ENCODE measurements at places on chromosomes 6 and 20. TPM values are rescaled to one million over a fixed set of nuclear protein-coding genes. Genes with fewer than 3 reads are reported as not detected.

DNA sequence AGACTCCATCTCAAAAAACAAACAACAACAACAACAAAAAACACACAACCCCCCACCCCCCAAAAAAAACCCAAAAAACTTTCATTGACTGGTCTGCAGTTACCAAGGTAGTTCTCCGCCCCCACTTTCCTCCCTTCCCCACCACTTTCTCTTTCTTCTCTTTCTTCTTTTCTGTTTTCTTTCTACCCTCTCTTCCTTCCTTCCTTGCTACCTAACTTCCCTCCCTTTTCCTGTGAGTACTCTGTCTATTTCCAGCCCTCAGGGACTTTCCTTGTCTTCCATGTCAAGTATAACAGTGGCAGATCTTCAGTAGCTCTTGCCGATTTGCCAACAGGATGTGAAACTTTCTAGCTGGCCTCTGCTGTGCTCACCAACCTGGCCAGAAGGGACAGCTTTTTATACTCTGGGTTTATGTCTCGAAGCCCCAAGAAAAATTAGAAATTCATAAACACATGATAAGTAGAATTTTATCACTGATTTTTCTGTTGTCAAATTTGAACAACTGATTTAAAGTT is 399.5 kb downstream of the QKI start:
- no peak for DNase-seq

- no peak for DNase-seq
These were observed 35.4 kb downstream of the KIF3B start for GRCh38 chr20:32312718-32313424.

DNA sequence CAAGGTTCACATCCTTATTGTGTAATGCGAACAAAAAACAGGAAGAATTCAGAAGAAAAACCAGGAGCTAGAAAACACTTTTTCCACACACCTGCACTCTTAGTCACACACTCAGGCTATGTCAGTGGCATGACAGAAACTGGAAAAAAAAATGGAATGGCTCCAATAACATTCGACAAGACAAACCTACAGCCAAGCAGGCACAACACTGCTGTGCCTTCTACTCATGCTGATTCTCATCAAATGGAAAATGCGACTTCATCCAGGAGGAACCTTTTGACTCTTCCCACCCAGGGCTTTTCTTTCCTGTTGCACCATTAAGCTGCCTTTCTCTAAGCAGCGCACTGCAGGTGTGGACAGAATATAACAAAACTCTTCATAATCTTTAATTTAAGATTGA is 163.2 kb upstream of the BTBD3 start:
- DNase-seq = no peak

DNA sequence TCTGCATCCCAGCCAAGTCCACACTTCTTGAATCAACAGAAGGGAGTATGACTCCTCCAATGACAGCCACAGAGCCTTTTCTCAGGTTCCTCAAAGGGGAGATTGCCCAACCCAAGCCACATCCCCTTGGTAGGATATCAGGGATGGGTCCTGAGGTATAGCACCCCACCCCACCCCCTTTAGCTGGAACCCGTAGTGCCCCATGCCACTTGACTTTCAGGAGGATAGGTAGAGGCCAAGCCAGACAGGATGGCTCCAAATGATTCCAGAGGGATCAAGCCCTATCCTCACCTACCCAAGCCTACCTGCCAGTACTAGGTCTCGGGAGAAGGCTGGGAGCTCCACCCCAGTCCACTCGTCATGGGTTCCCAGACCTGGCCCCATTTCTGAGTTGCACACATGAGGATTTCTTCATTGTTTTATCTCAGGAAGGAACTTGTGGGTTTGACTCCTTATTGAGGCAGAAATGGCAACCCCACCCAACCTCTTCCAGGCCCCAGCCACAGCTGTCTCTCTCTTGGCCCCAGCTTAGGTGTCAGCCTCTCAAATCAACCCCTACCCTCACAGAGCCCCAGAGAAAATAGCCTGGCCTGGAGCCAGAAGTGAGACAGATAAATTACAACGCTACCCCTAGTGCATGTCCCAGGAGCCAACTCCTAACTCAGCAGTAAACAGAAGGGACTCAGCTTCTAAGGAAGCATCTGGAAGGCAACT is 3.6 kb downstream of the CCND3 start:
- DNase-seq = no peak

DNA sequence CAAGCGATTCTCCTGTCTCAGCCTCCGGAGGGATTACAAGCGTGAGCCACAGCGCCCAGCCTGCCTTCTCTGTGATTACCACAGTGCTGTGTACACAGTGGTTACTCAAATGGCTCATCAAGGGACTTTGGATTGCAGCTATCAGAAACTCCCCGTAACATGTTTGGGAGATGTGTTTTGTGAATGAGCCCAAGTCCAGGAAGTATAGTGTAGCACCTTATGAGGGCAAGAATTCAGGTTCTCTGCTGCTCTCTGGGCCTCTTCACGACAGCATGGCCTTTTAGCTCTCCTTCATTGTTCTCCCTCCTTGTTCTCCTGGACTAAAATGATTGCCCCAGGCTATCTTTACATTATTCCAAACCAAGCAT is 34.1 kb upstream of the RPL7L1 start:
- no peak for DNase-seq

- DNase-seq = no peak
These were observed 279.7 kb downstream of the GMDS start for GRCh38 chr6:1965596-1966224.

DNA sequence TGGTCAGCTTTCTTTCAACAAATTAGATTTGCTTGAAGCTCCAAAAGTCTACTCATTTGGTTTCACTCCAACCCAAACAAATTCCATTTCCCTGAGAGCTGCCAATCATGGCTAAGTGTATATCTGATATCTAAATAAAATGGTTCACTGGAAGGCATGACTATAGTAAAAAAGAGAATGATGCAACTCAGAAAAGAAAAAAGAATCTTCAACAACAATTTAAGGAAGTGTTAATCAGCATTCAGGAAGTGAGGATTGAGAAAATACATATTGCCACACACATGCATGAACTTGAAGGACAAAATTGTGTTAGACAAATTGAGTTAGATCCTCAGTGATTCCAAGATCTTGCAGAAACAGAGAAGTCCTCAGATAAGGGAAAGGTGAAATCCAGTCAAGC is 972.9 kb upstream of the FLRT3 start:
- DNase-seq = no peak

DNA sequence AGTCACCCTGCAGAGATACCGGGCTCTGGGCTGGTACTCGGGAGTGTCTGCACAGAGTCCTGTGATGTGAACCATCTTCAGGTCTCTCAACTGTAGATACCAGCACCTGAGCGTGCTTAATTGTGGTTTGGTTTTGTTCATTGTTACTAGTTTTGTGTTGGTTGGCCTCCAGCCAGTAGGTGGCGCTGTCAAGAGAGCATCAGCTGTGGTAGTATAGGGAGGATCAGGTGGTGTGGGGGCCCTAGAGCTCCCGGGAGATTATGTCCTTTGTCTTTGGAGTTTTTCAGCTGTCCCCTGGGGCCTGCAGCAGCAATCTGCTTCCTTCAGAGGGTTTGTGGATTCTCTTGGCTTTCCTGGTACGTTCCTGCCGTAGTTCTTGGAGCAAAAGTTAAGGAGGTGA is 67.9 kb downstream of the CDYL start:
- no peak for DNase-seq

- no peak for DNase-seq
These were observed 238.3 kb downstream of the HACE1 start for GRCh38 chr6:104621396-104621795.

DNA sequence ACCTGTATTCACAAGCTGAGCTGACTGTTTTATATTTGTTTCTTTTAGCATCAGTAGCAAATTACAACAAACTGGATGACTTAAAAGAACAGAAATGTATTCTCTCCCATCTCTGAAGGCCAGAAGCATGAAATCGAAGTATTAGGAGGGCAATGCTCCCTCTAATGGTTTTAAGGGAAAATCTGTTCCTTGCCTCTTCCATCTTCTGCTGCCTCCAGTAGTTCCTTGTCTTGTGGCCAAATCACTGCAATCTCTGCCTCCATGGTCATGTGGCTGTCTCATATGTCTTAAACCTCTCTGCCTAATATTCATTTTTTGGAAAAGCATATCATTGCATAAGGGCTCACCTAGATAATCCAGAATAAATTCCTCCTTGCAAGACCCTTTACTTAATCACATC is 25.2 kb upstream of the ASCC3 start:
- no peak for DNase-seq

DNA sequence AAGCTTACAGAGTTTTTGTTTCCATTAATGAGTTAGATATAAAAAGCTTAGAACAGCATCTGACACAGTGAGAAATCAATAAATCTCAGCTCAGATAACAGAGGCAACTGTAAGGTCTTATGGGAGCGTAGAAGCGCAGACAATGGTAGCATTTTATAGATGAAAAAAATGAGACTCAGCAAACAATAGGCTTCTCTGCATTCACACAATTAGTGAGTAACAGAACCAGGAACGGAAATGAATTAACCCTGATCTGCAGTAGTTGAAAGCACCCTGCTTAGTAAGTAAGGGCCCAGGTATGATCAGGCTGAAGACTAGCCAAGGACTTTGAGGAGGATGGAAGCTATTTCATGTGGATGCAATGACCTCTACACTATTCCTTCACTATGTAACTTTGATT is 147.2 kb upstream of the EYA4 start:
- no peak for DNase-seq

DNA sequence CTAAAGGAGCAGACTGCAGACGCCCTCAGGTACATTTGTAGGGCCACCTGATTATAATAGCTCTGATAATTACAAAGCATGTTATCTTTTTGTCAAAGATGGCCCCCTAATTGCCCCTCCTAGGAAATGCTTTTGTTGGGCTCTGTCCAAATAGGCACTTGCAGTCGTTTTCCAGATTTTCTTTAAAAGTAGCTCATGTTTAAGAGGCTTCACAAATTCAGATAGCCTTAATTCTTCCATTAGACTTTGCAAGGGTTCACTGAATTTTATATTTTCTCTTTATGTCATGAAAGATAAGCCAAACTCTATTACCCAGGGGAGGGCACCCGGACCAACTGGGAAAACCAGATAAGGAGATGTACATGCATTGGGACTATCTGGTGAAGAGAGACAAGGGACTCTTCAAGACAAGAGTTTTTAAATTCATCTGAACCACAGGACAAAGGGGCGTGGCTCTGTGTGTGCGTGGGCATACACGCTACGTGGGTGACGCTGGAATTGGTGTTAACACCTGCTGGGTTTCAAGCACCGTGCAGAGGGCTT is 95.6 kb downstream of the TOX2 start:
- no peak for DNase-seq

DNA sequence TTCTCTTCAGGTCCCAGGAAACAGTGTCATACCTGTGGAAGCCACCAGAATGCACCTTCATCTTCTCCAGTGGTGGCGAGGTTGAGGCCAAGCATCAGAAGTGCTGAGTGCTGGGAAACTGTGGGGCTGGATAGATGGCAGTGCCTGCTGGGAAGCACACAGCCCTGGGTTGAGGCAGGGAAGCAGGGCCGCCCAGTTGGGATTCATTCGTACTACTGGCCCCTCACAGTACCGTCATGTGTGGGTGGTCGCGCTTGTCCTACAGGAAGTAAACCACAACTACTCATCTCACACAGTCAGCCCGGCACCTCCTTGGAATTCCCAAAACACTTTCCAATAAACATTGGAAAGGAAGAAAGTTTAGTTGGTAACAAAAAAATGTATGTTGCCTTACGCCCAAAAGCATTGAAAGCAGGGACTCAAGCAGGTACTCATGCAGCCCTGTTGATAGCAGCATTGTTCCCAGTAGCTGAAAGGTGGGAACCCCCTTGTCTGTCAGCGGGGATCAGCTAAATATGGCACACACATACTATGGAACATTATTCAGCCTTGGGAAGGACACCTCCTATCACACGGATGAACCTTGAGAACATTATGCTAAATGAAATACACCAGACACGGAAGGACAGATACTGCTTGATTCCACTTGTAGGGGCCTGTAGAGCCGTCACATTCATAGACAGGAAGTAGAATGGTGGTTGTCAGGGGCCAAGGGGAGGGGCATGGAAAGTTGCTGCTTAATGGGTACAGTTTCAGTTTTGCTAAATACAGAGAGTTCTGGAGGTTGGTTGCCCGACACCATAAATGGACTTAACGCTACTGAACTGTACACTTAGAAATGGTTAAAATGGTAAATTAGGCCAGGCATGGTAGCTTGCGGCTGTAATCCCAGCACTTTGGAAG is 162.7 kb downstream of the MTHFD1L start:
- DNase-seq = no peak

The HSPA12B gene
- 11.5 TPM for polyA plus RNA-seq

- no peak for DNase-seq
These were observed 243.8 kb upstream of the IRAK1BP1 start for GRCh38 chr6:78623554-78623953.

DNA sequence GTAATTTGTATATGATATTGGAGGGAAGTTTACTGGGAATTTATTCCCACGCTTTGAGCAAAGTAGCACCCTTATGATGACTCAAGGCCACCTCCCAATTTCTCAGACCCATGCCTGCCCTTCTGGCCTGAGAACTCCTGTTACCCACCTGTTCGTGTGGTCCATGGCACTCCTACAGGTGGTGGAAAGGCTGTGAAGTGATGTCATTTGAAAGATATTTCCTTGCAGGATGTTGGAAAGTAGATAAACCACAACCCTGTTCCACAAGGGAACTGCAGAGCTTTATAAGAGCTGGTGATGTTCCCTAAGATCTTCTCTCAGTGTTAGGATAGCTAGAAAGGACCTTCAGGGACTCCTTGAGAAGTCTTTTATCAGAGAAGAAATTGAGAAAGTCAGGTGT is 70.5 kb downstream of the ADGRG6 start:
- DNase-seq = no peak

GRCh38 chr6:134379076-134379475 is 61.2 kb upstream of the SGK1 start:
- DNase-seq = peak; percentile 32

DNA sequence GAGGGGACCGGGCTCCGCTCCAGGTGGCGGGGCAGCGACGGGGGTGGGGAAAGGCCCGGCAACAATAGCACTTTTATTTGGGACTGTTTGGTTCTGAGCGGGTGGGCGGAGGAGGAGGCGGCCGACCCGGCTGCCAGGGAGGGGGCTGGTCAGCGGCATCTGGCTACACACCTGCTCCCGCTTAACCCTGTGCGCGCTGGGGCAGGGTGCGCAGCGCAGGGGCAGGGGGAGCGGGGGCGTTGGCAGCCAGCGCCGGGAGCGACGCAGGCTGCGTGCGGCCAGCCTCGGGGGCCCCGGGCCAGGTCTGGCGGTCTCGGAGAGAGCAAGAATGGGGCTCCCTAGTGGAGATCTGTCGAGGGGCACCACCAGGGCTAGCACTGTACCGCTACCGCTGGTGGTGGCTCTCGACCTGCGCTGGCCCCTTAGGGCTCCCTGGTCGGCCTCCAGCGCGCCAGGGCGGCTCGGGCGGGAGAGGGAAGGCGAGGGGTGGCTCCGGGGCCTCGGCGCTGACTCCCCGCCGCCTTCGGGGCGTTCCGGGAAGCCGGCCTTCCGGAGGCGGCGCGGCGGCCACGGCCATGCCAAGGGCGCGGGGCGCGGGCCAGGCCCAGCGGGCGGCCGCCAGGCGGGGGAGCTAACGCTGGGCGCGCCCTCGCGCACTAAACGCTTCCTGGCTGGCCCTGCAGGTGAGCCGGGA is 92.4 kb downstream of the NCR2 start:
- DNase-seq = no peak
